CD4-positive, alpha-beta T cell treated with Interferon gamma for 1 hour (primary cell): ENCODE measurements at places on chromosomes 12 and 14.

DNA sequence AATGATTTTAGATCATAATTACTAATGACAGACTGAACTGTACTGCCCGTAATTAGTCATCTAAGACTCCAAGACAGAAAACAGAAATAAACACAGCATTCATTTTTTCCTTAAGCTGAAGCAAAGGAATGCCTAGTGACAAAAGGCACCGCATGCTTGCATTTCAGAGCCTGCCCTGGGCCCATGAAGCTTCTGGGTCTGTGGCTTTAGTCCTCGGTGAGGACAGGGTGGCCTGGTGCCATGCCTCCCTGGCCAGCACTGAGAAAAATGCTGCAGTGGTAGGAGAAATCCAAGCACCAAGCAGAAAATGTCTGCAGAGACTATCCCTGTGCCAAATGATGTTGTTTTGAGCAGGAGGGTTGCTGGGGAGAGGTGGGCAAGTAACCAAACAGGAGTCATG, 171.6 kb downstream of the CALM1 start:
- no peak for DNase-seq

- peak; percentile 50 for DNase-seq
These were observed 13.0 kb downstream of the PLEKHG6 start for GRCh38 chr12:6323340-6323994.

- no peak for DNase-seq
These were observed 414 bp upstream of the ANKS1B start for GRCh38 chr12:99985129-99985570.

DNA sequence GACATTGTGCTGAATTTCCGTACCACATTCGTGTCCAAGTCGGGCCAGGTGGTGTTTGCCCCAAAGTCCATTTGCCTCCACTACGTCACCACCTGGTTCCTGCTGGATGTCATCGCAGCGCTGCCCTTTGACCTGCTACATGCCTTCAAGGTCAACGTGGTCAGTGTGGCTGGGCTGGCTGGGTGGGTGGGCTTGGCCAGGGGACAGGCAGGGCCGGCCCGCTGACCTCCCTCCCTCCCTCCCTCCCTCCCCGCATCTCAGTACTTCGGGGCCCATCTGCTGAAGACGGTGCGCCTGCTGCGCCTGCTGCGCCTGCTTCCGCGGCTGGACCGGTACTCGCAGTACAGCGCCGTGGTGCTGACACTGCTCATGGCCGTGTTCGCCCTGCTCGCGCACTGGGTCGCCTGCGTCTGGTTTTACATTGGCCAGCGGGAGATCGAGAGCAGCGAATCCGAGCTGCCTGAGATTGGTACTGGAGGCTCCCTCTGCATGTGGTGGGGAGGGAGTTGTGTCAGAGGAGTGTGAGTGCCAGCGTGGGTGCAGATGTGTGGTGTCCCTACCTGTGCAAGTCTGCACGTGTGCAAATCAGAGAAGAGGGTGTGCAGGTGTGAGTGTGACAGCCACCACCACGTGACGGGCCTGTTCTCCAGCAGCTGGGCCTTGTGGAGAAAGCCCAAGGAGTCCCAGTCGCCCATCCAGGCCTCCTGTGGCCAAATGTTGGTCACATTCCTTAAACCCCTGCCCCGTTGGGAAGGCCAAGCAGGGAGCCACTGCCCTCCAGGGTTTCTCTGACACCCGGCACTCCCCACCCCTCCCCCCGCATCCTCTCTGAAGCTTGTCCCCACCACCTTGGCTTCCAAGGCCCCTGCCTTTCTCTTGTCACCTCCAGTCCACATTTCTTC, 5.3 kb downstream of the KCNH3 start:
- no peak for DNase-seq

DNA sequence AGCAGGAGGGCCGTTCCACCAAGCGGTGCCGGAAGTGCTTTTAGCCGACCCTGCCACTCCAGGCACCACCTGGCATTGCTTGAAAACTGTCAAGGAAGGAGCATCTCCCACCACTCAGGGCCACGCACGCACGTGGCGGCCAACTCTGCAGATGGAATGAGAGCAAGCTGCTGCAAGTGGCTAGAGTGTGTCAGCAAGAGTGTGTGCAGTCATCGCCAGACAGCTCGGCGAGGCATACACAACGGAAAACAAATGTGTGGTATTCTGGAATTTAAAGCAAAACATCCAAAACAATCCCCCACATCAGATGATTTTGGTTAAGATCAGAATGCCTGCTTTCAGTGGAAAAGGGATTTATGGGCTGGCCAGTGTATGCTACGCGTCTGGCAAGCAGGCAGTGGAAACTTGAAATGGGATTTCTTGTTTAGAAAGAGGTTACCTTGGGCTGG, 11.2 kb downstream of the CD9 start:
- no peak for DNase-seq

GRCh38 chr12:92942905-92943304, 13.8 kb upstream of the EEA1 start:
- DNase-seq = no peak

DNA sequence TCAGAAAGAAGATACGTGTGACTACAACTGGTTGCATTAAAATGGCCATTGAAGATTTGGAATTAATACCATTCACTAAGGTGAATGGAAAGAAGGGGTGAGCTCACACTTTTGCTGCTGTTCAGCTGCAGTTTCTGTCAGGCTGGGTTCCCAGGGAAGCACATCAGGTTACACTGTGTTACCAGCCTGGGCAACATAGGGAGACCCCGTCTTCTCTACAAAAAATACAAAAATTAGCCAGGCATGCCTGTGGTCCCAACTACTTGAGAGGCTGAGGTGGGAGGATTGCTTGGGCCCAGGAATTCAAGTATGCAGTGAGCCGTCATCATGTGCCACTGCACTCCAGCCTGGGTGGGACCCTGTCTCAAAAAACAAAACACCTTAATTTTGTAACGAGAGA, 12.9 kb upstream of the ZCCHC8 start:
- DNase-seq = no peak

DNA sequence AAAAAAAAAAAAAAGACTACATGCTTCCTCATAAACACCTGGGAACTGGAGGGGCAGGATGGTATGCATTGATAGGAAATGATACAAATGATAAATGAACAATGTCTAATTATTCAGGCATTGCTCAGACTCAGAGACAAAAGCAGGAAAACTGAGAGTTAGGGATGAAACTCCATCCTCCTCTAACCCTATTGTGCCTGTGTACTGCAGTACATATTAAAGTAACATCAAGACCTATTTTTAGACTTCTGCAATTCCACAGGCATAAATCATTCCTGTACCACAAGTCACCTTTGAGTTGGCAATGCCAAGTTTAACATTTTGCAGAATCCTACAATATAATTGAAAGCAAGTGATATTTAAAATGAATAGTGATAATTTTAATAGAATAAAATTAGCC, 156.5 kb upstream of the USP15 start:
- no peak for DNase-seq

- DNase-seq = no peak
These were observed 152.4 kb upstream of the PELI2 start for GRCh38 chr14:55965851-55966250.

DNA sequence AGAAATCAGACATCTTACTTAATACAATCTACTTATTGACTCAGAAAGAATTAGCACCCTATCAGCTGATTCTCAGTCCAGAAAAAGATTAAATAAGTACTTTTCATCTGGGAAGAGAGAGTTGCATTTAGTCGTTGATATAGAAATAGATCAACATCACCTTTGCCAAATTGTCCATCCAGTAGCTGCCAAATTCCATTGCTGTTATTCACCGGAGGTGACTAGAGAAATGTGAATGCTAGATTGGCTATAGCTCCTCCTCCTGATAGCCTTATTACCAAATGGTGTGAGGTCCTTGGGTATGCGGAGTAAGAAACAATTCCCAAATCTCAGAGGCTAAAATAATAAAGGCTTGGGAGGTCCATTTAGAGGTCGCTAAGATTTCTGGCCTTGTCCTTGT, 723.3 kb upstream of the FLRT2 start:
- DNase-seq = no peak

GRCh38 chr14:49923881-49924280, 31.0 kb downstream of the ARF6 start:
- no peak for DNase-seq

DNA sequence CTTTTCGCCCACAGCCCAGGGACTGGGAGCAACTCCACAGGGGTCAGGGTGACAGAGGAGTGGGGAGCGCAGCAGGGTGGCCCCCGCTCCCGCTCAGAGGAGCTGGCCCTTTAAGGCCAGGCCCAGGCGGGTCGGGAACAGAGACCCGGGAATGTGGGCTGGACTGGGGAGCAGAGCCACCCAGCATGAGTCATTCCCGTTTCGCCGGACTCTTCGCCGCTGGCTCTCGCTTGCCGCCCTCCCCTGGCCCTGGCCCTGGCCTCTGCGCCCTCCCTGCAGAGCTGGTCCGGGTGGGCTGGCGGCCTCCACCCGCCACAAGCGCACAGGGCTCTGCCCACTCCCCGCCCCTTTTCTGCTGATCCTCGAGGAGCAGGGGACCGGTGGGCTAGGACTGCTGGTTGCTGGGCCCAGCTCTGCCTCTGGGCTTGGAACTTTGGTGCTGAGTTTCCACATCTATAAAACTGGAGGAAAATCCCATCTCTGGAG, 92.8 kb downstream of the NINJ2 start:
- DNase-seq = no peak

GRCh38 chr14:38442208-38442607, 186.3 kb upstream of the CLEC14A start:
- no peak for DNase-seq

- DNase-seq = no peak
These were observed 10.7 kb upstream of the STX2 start for GRCh38 chr12:130849561-130850417.

GRCh38 chr12:57452937-57453509, 2.1 kb upstream of the INHBE start:
- peak; percentile 40 for DNase-seq

DNA sequence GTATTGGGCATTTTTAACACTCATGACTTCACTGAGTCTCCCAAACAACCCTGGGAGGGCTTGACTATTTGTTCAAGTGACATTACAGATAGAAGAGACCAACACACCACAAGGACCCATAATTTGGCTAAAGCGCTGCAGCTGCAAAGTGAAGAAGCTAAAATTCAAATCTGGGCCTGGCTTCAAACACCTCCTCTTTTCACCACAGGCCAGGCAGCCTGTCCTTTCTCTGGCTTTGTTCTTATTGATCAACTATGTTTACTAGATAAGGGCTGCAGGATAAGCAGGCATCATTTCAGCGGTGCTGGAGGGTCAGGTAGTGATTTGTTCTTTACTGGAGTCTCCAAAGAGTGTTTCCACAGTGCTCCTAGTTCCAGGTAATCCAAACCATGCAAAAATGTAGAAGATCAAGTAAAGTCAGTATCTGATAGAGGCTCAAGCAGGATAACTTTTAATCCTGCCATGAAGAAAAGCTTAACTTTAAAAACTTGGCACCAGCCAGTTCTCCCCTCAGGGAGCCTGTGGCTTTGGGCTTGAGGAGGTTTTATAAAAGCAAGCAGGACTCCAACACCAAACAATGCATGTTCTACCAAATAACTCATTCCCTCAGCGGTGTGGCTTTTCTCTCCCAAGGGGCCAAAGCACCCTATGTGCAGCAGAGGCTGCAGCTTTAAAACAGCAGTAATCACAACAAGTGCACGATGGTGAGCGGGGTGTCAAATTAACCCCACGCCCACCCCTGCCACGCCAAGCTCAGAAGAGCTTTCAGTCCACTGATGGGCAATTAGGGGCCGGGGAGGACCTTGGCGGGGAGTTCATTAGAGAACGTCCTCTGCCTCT, 16.8 kb downstream of the CLMN start:
- no peak for DNase-seq
